ENCODE measurements at places on chromosomes 5 and 9.

GRCh38 chr9:85971731-85972130 is 30.8 kb downstream of the NAA35 start:
- no peak for DNase-seq

- DNase-seq: no peak
These were observed 164.3 kb downstream of the DOCK2 start for GRCh38 chr5:169801324-169801777.

GRCh38 chr5:154302161-154302560 is 111.6 kb downstream of the GALNT10 start:
- no peak for DNase-seq

- no peak for DNase-seq
These were observed 9.1 kb downstream of the DIPK1B start for GRCh38 chr9:136721339-136722092.

GRCh38 chr9:132582276-132582785 is at the start of gene BARHL1:
BARHL1 (plus strand) TSS chr9:132582606; CDS start chr9:132582798, 192 bp downstream.
- no peak for DNase-seq

DNA sequence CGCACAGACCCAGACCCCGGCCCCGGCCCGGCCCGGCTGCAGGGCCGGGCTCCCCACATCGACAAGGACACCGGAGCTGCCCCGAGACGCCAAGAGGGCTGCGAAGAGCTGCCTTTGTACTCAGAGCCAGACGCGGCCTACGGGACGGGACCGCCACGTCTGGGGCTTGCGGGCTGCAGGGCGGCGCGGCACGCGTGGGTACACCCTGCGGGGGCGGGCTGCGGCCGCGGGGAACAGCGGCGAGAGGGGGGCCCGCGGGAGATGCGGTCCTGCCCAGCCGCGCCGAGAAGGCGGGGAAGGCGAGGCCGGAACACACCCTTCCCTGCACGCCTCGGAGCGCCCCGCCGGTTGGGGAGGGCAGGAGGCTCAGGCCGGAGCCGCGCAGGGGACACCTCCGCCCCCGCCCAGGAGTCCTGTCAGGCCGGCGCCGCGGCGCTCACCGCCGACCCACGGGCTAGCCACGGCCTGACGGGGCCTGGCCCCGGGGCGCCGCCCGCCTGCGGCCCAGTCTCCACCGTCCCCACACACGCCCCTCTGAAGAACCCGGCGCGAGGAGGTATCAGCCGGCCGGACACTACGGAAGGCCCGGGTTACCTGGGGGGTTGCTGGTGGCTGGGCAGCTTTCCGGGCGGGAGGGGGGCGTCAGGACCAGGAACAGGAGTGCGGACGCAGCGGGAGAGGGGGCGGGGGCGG is 478 bp downstream of the RAB14 start:
- DNase-seq: peak; percentile 51

Data from stimulated activated naive B cell treated with anti-CD40 and anti-IgM and Interleukin-4, amounts not matched to agents 10 μg/mL and 1 μg/mL and 100 μg/mL, for 72 hours (primary cell).